Camera-type eye (tissue), 1 donor: ENCODE measurements at places on chromosomes 2 and 18. TPM values are rescaled to one million over a fixed set of nuclear protein-coding genes. Genes with fewer than 3 reads are reported as not detected.

Gene RAD51AP2
- total RNA-seq, result 0.27 TPM

Gene NAT8
- total RNA-seq, result not detected

Gene SIGLEC15
- 0.99 TPM for total RNA-seq

Gene BAZ2B
- 499 TPM for total RNA-seq

Gene DNAH7
- total RNA-seq, result 6.1 TPM

Gene SEMA4F
- total RNA-seq, result 10.3 TPM

Gene IKZF2
- 29.0 TPM for total RNA-seq

Gene IFT172
- total RNA-seq, result 57.2 TPM

Gene ALLC
- 0.77 TPM for total RNA-seq

Gene FAM124B
- 8.2 TPM for total RNA-seq

Gene KCNG3
- 2.0 TPM for total RNA-seq

Gene KDM3A
- 141 TPM for total RNA-seq

Gene MC2R
- not detected for total RNA-seq

Gene SERPINB13
- total RNA-seq, result 0.33 TPM

Gene SETBP1
- total RNA-seq, result 52.0 TPM

Gene TRIM43
- total RNA-seq, result not detected

Gene VIL1
- not detected for total RNA-seq

Gene ANKRD30B
- total RNA-seq, result not detected

Gene CYP1B1
- 116 TPM for total RNA-seq

Gene CD8B2
- 0.11 TPM for total RNA-seq

Gene GORASP2
- 44.5 TPM for total RNA-seq

Gene BOLL
- total RNA-seq, result 0.27 TPM

Gene MAP3K19
- total RNA-seq, result 0.11 TPM

Gene CERKL
- 39.1 TPM for total RNA-seq

Gene RASGRP3
- total RNA-seq, result 18.0 TPM

Gene IL1A
- total RNA-seq, result not detected

Gene PARD3B
- 36.2 TPM for total RNA-seq

Gene ANO7
- 1.4 TPM for total RNA-seq

Gene DDX18
- 86.4 TPM for total RNA-seq

Gene GALR1
- 0.16 TPM for total RNA-seq

Gene CGREF1
- total RNA-seq, result 12.1 TPM

Gene MRPL19
- 60.4 TPM for total RNA-seq

Gene RESP18
- not detected for total RNA-seq

Gene CYP27C1
- 4.6 TPM for total RNA-seq

Gene RFX8
- total RNA-seq, result 1.5 TPM

Gene CIB4
- not detected for total RNA-seq

Gene GCG
- 0.99 TPM for total RNA-seq

Gene MLPH
- 10.6 TPM for total RNA-seq

Gene SP140L
- total RNA-seq, result 3.1 TPM

Gene CTLA4
- total RNA-seq, result 0.44 TPM

Gene LYPD6
- total RNA-seq, result 18.4 TPM

Gene ALK
- 9.5 TPM for total RNA-seq

Gene NAGK
- 65.3 TPM for total RNA-seq
